ENCODE measurements at places on chromosomes 16 and 17. TPM values are rescaled to one million over a fixed set of nuclear protein-coding genes. Genes with fewer than 3 reads are reported as not detected.

DNA sequence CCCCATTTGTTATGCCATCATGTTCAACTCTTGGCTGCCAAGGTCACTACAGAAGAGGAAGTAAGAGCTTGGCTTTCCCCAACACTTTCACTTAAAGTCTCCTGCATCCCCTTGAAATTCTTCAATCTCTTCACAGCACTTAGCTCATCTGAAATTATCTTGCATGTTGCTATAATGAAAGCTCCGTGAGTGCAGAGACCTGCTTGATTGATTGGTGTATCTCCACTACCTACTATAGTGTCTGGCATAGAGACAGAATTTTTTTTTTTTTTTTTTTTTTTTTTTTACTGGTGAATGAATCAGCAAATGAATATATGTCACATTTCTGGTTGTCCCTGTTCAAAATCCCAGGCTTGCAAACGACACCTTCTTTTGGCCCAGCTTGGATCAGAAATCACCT, 1.9 kb upstream of the SDR42E1 start:
- DNase-seq, result no peak
- no peak overlapping the region for H3K27ac ChIP-seq
- no peaks in the 10 kb centered on the region for H3K4me1 ChIP-seq
- H3K36me3 ChIP-seq, result no peaks in the 10 kb centered on the region

GRCh38 chr17:15038656-15039055, 226.5 kb downstream of the PMP22 start:
- no peak for DNase-seq
- no peak overlapping the region for H3K27ac ChIP-seq
- no peaks in the 10 kb centered on the region for H3K36me3 ChIP-seq
- no peaks in the 10 kb centered on the region for H3K4me1 ChIP-seq

GRCh38 chr16:10980813-10981212, 36.4 kb downstream of the CLEC16A start:
- DNase-seq, result no peak
- no peak overlapping the region for H3K4me3 ChIP-seq
- H3K27ac ChIP-seq, result no peak overlapping the region
- peaks cover 5% of the 10 kb centered on the region for H3K4me1 ChIP-seq

DNA sequence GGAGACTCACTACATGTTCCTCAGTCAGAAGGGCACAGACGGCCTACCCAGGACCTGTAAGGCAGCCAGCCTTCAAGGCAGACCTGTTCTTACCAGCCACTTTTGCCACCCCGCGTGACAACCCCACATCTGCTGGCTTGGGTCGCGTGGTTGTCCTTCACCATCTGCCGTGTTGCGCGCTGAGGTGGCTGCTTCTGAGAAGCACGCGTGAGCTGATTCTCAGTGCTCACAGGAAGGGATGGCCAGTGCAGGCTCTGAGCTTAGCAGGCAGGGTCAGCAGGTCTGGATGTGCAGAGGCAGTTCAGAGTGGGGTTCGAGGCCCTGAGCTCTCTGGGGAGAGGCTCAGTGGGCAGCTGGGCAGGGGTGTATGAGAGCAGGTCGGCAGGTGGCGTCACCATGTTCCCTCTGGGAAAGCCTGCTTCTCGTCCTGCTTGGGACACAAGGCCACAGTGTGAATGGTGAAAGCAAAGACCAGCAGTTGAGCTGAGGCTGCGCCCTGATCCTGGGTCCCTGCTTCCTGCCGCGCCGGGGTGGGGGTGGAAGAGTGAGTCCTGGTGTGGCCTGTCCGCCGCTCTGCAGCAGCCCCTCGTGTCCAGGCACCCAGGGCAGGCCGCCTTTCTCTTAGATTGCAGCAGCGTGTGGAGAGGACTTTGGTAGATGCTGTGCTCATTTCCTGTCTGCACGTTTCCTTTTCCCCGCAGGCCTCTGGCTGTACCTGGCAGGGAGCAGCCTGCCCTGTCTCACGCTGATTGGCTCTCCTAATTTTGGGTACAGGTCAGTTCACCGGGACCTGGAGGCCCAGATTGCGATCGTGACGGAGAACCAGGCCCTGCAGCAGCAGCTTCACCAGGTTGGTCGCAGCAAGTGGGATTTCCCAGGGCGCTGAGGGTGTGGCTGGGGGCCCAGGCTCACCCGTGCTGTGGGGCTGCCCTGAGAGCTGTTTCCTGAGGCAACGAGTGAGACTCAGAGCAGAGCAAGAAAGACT, 36.0 kb downstream of the PGS1 start:
- H3K4me3 ChIP-seq, result no peak overlapping the region
- H3K36me3 ChIP-seq, result peaks cover under 1% of the 10 kb centered on the region
- peak overlapping the region; percentile 60 for H3K27ac ChIP-seq
- H3K27me3 ChIP-seq, result no peaks in the 10 kb centered on the region
- H3K4me1 ChIP-seq, result no peaks in the 10 kb centered on the region

GRCh38 chr17:55166506-55166905, 98.3 kb upstream of the HLF start:
- no peak for DNase-seq
- H3K27ac ChIP-seq, result no peak overlapping the region
- H3K36me3 ChIP-seq, result no peaks in the 10 kb centered on the region
- H3K27me3 ChIP-seq, result no peaks in the 10 kb centered on the region
- H3K4me3 ChIP-seq, result no peak overlapping the region

DNA sequence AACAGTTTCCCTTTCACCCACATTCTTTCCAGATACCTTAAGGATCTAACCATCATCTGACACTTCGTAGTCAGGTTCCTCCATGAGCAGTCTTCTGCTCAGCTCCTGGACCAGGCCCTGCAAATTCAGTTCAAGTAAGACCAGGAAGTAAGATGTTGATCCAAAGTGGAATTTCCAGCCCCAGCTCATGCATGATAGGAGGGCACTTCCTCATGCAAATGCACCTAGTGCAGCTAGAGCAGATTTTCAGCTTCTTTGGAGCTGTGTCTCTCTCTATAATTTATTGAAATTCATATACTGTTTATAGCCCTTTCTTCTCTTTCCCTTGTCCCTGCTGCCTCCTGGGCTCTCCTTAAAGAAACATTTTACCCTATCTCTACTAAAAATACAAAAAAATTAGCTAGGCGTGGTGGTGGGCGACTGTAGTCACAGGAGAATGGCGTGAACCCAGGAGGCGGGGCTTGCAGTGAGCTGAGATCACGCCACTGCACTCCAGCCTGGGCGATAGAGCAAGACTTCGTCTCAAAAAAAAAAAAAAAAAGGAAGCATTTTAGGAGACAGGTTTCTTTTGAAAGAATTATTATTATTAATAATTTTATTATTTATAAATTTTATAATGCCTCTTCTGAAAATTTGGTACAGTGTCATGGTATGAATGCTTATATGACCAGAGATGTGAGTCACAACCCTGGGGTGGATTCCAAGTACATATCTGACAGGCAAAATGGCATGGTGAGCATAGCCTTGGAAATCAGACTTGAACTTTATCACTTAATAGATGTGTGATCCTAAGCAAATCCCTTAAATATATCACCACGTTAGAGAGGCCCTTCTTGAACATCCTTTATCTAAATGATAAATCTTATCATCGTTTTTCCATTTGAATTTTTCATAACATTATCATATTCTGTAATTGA, 94.3 kb downstream of the SSH2 start:
- no peak for DNase-seq
- no peak overlapping the region for H3K27ac ChIP-seq
- H3K36me3 ChIP-seq, result peaks cover 2% of the 10 kb centered on the region
- H3K27me3 ChIP-seq, result no peaks in the 10 kb centered on the region

DNA sequence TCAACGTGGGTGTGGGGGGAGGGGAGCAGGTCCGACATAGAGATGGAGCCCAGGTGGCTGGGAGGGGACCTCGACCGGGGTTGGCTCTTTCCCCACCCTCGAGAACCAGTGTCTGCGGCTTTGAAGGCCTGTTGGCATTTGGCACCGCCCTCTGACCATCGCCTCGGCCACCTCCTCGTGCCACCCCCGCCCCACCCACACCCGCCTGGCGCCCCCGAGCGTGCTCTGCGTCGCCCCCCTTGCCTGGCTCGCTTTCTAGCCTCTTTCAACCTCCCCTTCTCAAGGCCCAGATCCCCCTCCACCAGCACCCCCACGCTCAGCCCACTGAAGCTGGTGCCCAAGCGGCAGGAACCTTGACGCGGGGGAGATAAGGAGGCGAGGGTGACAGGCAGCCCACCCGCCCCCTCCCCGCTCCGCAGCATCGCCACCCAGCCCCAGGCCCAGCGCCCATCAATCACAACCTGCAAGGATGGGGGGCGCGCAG, 619 bp downstream of the CACNB1 start:
- no peak overlapping the region for H3K27ac ChIP-seq
- peak overlapping the region; percentile 60 for H3K4me3 ChIP-seq
- no peaks in the 10 kb centered on the region for H3K27me3 ChIP-seq
- DNase-seq, result no peak
- peaks cover 19% of the 10 kb centered on the region for H3K4me1 ChIP-seq
- peaks cover 3% of the 10 kb centered on the region for H3K36me3 ChIP-seq

Gene TNFSF13
- 4.6 TPM for total RNA-seq

Gene COX4I1
- total RNA-seq, result 186 TPM

Gene BICDL2
- total RNA-seq, result 0.59 TPM

Measured in liver (tissue), 10 donors.